ENCODE measurements at places on chromosomes 5 and 9.

GRCh38 chr5:137589185-137589584 lies 90.1 kb upstream of the SPOCK1 start:
- no peak for DNase-seq

- DNase-seq = no peak
Measured at GRCh38 chr9:102185962-102186361, 447.5 kb upstream of the GRIN3A start.

DNA sequence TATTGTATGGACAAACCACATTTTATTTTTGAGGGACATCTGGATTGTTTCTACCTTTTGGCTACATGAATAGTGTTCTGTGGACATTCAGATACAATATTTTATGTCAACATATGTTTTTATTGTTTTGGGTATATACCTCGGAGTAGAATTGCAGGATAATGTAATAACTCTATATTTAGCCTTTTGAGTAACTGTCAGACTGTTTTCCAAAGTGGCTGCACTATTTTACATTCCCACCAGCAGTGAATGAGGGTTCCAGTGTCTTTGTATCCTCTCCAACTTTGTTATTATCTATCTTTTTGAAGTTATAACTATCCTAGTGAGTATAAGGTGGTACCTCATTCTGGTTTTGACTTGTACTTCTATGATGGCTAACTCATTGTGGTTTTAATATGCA lies 11.0 kb downstream of the NDUFS4 start:
- DNase-seq = no peak

DNA sequence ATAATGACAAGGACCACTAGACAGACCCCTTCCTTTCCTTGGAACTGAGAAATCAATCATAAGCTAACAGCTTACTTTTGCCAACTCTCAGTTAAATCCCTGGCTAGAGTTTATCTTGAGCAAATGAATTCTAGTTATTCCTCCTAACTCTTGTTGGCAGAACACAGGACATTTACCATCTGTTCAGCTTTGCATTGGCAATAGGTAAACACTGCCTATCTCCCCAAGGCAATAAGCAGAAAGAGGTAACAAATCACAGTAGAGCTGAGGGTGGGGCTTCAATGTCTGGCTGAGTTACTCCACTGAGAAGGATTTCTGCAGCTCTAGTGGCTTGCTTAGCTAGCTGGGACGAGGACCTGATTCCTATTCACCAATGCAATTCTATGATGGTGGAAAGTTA lies 503.3 kb upstream of the GRIA1 start:
- DNase-seq = no peak

DNA sequence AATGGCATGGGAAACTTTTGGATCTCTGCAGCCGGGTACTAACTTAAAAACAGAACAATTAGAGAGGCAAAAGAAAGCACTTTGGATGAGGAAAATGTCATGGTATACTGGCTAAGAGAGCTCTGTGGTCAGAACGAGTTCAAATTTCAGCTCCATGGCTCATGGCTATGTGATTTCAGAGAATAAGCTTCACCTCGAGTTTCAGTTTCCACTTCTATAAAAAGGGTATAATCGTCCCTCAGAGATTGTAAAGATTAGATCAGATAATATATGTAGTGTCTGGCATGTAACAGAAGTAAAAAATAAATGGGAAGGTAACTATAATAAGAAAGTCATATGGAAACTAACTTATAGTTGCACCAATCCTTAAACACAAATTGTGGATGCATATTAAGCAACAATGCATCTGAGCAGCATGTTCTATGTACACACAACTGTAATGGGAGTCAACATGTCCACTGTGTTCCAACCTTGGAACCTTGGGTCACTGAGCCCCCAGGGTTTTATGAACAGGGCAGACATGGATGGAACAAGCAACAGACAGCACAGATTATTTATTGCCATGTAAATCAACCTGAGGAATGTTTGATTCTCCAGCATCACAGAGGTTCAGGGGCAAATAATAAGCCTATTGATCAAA lies 145.4 kb downstream of the MAPKAP1 start:
- no peak for DNase-seq

- DNase-seq = no peak
Measured at GRCh38 chr5:126369083-126369482, 54.1 kb upstream of the GRAMD2B start.

DNA sequence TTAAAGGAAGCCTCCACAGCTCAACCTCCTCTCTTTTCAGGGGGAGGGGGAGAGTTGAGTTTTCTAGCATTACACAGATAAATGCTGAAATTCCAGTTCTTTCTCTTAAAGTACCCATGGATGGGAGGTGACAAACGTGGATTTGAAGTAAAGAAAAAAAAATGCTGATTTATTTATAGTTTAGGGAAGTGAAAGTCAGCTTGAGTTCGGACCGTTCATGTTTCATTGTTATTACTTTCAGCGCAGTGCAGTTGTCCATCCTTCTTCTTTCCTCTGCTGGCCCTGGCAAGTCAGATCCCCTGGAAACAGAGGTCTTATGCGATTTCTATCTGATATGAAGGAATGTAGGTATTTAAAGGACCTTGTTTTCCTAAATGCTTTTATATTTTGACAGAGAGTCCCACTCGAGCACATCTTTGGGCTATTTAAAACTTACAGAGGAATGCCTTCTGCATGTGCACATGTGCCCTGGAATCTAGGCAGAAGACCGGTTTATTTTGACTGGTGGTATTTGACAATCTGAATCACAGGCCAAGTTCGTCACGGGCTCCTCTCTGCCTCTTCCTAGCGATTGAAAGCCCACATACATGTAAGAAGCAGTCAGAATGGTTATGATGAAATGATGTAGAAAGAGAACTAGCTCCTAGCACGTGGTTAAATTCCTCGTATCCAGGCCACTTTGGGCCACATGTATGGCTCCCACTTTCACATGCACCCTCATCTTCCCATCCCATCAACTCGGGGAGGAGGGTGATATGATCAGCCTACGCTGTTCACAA lies 385.2 kb upstream of the KLF4 start:
- DNase-seq = no peak

- DNase-seq = no peak
Measured at GRCh38 chr5:137218471-137218870, 280.7 kb downstream of the SPOCK1 start.

DNA sequence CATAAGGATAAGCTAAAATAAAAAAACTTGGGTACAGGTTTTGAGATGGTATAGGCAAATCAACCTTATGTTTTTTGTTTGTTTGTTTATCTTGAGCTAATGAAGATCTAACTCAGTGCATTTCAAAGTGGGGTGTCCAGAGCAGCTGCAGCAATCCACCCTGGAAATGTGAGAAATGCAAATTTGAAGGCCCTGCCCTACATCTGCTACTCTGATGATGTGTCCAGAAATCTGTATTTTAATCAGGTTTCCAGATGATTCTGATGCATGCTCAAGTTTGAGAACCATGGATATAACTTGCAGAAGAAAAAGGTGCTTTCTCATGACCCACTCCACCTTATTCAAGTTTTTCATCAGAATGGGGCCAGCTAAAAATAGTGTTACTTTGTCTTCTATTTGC lies 467.0 kb downstream of the NTRK2 start:
- DNase-seq = no peak

DNA sequence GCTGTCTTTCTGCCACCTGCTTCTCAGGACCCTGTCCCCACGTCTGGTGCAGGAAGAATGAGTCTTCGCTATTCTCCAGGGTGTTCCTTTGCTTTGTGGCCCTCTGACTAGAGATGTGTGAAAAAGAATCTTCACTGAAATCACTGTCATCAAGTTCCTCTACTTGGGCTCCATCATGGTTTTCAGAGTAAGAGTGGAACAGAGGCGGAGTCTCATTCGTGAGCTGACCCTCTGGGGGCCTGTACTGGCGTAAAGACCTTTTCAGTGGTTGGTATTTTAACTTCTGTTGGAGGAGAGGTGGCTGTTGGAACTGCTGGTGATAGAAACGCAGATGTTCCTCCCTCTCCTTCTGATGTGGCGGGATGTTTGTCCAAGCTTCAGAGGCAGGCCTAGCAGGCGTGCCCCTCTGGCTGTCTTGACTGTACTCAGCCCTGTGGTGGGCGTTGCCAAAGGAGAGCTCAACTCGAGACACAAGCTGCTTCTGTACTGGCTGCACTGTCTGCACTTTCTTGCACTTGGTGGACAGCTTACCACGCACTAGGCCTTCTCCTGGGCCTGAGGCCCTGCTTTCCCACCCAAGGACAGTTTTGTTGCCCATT lies 72.0 kb downstream of the KIF24 start:
- DNase-seq = no peak

DNA sequence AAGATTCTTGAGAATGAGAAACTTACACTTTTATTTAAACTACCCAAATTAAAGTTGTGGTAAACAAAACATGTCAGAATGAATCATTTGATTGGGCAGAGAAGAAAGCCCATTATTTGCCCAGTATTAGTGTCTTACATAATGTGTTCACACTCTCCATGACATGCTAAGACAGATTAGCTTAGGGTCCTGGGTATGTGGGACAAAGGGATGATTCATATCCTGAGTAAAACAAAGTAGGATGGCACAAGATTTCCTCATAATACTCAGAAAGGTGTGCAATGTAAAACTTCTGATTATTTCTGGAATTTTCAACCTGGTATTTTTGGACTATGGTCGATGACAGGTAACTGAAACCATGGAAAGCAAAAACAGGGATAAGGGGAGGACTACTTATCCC lies 183.9 kb upstream of the POU5F2 start:
- no peak for DNase-seq

GRCh38 chr9:108612513-108612912 lies 243.3 kb downstream of the ACTL7B start:
- DNase-seq = no peak

GRCh38 chr5:167967494-167968177 lies 323.8 kb upstream of the WWC1 start:
- no peak for DNase-seq

DNA sequence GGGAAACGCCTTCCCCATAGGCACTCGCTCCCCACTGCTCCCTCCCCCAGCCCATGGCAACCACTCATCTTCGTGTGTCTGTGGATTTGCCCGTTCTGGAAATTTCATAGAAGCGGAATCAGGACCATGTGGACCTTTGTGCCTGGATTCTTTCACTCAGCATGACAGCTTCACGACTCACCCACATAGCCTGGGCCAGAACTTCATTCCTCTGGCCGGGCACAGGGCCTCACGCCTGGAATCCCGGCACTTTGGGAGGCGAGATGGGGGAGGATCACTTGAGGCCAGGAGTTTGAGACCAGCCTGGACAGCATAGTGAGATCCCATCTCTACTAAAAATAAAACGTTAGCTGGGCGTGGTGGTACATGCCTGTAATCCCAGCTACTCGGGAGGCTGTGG lies 12.1 kb upstream of the DIPK1B start:
- no peak for DNase-seq

DNA sequence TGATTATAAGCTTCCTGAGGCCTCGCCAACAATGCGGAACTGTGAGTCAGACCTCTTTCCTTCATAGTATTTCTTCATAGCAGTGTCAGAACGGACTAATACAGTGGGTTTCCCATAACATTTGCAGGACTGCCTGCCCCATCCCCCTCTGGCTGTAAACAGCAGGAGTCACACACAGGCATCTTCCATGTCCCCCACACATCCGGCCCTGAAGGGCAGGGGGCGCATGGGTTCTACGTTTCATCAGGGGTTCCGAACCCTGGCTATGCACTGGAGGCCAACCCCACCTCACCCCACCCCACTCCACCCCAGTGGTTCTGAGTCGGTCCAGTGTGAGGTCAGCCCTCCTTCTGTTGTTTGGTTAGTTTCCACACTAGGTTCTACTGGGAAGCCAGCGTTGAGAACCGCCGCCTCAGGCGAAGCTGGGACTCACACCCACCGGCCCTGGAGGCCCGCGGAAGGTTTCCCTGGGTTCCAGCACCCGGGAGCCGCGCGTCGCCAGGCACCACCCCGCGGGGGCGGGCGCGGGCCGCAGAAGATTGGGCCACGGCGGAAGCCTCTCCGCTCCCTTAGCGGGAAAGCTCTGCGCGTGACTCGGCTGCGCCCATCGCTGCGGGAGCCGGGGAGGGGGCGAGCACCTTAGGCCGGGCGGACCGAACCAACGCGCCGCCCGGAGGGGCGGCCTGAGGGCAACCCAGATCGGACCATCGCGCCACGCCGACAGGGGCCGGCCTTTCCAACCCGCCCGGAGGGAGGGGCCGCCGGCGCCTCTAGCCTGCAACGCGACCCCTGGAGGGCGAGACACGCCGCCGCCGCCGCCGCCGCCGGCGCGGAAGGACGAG lies at the start of gene RUSC2:
RUSC2 (plus strand) TSS at position 799 of the 842 bp plus-strand sequence. CDS start 56,411 bp downstream, outside the sequence.
- peak; percentile 84 for DNase-seq

GRCh38 chr5:160286947-160287346 lies 25.4 kb downstream of the CCNJL start:
- no peak for DNase-seq

DNA sequence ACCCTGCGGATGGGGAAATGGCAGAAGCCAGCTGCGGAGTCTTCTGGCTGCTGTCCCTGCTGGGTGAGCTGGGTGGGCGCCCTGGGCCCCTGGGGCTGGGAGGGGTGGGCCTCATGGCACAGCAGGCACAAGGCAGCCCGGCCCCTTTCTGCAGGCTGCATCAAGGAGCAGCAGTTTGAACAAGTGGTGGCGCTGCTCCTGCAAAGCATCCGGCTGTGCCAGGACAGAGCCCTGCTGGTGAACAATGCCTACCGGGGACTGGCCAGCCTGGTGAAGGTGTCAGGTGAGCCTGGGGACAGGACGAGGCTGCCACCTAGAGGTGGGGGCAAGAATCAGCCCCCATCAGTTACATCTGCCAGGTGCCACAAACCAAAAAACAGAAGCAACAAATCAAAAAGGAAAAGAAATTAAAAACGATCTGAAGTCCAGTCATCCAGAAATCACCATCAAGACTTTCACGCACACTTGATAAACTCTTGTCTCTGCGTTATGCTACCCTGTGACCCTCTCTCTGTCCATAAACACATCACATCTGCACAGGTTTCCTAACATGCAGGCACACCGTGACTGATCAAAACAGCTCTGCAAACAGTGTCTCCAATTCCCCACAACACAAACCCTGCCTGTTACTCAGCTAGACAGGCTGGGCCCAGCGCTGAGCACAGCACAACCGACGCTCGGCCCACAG lies 13.9 kb downstream of the REXO4 start:
- DNase-seq = no peak

GRCh38 chr5:20605732-20606525 lies 617.9 kb upstream of the CDH18 start:
- DNase-seq = no peak

- DNase-seq = no peak
Measured at GRCh38 chr9:93108291-93109041, 12.4 kb downstream of the CARD19 start.

DNA sequence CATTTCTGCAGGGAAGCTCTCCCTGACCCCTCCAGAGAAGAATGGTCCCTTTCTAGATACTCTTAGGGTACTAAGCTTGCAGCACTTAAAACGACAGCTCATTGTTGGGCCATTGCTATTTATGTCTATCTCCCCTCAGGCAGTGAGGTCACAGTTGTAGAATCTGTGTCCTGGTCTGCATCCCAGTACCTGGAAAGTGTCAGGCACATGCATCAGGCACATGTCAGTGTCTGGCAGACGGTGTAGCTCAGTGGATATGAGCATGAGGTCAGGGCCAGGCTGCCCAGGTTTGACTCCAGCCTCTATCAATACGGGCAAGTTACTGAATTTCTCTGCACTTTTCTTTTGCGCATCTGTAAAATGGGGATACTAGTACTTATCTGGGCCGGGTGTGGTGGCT lies 22.2 kb upstream of the EEIG1 start:
- DNase-seq = no peak

DNA sequence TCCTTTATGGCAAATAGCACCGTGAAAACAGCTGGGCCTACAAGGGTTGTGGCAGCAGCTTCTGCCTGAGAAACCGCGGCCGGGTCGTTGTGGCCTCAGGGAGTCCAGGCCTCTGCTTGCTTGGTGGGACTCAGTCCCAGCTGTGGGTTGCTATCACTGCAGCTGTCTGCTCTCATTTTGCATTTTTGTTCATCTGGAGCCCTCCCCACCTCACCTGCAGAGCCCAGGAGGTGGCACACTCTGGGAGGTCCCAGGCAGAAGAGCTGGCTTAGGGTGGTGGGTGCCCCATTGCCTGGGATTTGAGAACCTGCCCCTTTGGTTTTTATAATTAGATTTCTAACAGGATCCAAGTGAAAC lies 138.4 kb downstream of the GADD45G start:
- no peak for DNase-seq
